Frontal cortex (tissue), 4 donors: ENCODE measurements at places on chromosomes 6 and 20. TPM values are rescaled to one million over a fixed set of nuclear protein-coding genes. Genes with fewer than 3 reads are reported as not detected.

Gene TFAP2A
- not detected for total RNA-seq

Gene RFX6
- total RNA-seq: not detected

Gene BTN3A1
- total RNA-seq: 19.6 TPM

Gene SLC17A1
- total RNA-seq: not detected

Gene CEP43
- total RNA-seq: 75.8 TPM

Gene GMPR
- total RNA-seq: 2.4 TPM

Gene KIF13A
- total RNA-seq: 16.3 TPM

Gene BFSP1
- total RNA-seq: 0.41 TPM

Gene MYMX
- not detected for total RNA-seq

Gene TAP2
- total RNA-seq: 2.4 TPM

Gene SCRT2
- total RNA-seq: 1.6 TPM

Gene C20orf144
- total RNA-seq: 0.41 TPM

Gene BEND6
- total RNA-seq: 22.8 TPM

Gene TINAG
- 0.41 TPM for total RNA-seq
